A172 (cell line): ENCODE measurements at places on chromosomes 3 and 15.
A peak's percentile ranks its signal among the peaks of the same experiment; 100 is the strongest.

- peak; percentile 32 for DNase-seq
Measured at GRCh38 chr15:40955930-40956540, 2.8 kb downstream of the CHAC1 start.

DNA sequence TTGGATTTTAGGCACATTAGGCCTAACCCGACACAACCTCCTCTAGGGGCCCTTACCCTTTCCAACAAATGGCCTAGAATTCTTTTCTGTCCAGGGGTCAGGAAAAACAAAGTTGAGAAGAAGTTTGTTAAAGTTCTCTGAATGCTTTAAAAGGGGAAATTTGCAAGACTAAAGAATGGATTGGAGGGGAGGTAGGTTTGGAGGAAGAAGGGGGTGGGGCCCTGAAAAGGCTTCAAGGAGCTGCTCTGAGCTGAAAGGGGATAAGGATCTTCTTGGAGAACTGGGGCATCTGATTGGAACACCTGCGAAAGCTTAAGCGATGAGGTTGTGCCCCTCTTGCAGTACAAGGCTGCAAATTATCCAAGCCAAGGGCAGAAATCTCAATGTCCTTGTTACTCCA is 3.9 kb upstream of the SENP2 start:
- DNase-seq, result no peak

DNA sequence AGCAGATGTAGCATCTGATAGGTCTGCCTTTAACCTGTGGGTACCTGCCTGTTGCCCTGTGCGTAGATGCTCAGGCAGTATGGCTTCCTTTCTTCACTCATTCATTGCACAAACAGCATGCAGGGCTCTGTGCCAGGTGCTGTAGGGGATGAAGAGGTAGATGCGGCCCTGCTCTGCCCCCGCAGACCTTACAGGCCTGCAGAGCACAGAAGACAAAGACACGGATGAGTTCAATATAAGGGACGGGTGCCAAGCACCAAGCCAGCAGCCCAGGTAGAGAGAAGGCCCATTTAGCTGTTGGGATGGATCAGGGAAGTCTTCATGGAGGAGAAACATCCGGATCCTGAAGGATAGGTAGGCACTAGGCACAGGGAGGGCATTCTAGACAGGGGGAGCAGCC is 69.4 kb downstream of the AAGAB start:
- DNase-seq, result no peak

DNA sequence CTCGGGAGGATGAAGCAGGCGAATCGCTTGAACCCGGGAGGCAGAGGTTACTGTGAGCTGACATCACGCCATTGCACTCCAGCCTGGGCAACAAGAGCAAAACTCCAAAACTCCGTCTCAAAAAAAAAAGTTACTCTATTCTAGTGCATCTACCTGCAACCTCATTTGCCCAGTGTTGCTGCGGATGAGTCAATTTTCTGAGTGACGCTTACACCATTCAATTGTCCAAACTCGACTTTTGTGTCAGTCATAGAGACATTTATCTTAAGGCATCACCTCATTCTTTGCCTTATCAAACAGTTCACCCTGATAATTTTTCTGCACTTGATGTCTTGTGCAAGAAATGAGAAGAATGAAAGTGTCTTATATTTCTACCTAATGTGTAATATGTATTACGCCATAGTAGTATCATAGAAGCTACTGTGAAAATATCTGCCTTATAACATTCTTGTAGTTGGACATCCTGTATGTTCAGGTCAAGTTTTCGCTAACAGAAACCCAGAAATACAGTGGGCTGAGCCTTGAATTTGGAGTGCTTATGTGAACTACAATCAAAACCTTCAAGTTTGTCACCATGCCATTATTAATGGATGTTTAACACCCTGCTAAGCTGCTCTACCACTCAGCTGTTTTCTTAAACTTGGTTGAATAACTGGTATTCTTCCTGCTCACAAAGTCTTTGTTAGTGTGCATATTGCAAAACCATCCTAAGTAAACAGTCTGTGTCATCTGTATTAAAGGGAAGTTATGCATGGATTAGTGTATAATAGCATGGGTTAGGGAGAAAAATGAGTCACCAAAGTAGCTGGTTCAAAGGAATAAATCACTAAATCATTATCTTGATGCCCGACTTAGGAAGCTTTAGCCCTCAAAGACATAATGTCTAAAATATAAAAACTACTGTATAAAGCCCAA is 531.0 kb upstream of the NR2F2 start:
- peak; percentile 81 for DNase-seq

DNA sequence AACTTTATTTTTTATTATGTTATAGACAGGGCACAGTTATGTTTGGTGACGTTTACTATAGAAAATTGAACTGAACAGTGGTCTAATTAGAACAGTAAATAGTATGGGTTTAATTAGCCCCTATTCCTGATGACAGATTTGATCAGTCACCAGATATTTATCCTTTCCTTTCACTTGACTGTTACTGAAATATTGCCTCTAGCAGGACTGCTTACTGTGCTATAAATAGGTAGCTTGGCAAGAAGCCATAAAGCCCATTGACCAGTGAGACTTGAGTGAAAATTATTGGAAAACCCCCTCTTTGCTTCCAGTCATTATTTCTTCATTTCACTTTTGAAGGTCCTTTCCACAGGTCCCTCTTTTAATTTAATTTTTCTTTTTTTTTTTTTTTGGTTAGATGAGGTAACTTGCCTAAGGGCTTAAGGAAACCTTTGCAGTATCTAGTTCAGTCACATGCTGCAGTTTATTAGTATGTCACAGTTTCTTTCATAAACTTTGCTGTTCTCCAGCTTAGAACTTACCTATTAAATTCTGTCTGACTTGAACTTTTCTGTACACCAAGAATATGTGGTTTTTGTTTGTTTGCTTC is 115.6 kb downstream of the ADAMTSL3 start:
- no peak for DNase-seq

- peak; percentile 64 for DNase-seq
Measured at GRCh38 chr15:88246666-88247446, 9.7 kb downstream of the NTRK3 start.

DNA sequence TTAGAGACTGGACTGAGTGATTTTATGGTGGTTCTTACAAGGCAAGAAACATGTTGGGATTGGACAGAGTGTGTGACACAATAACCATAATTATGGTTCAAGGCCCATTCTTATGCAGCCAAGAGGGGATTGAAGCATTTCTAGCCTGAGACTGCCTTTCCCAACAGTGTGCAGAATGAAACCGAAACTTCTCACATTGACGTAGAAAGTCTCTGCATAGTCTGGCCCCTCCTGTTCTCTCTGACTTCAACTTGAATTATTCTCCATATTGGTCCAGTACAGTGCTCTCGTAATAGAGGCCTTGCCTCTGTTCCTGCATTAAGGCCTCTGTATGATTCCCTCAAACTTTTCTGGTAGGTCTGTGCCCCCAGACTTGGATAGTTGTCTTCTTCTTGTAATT is 138.3 kb downstream of the DIPK2A start:
- DNase-seq, result peak; percentile 8

GRCh38 chr3:40923143-40923542 is 276.2 kb upstream of the CTNNB1 start:
- DNase-seq, result no peak

DNA sequence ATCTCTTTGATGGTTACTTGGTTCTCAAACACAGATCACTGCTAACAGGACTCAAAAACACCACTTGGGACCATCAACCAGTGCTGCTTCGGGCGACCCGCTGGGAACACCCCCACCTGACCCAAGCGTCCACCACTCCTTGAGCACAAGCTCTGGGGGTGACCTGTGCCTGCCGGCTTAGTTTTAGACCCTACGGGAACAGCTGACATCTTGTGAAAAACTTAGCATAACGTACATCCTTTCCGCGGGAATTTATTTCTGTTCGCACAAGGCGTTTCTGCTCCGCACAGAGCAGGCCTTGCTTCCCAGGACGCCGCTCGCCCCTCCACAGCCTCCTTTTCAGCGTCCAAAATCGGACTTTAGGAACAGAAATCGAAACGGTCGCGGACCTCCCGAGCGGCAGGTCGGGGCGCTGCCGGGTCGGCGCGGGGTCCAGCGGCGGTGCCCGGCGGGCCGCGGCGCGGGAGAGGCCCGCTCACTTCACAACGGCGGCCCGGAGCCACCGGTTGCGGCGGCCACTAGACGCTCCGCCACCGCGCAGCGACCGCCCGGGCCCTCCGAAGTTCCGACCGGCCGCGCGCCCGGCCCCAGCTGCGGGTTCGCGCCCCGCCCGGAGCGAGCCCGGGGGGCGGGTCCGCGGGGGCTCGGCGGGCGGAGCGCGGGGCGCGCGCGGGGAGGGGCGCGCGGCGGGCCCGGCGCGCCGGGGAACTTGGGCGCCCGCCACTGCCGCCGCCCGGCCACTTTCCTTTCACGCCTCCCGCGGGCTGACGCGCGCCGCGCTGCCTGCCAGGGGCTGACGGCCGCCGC is 959 bp downstream of the SFMBT1 start:
- DNase-seq, result peak; percentile 29

- peak; percentile 90 for DNase-seq
Measured at GRCh38 chr3:37054370-37054769, 61.1 kb downstream of the MLH1 start.

DNA sequence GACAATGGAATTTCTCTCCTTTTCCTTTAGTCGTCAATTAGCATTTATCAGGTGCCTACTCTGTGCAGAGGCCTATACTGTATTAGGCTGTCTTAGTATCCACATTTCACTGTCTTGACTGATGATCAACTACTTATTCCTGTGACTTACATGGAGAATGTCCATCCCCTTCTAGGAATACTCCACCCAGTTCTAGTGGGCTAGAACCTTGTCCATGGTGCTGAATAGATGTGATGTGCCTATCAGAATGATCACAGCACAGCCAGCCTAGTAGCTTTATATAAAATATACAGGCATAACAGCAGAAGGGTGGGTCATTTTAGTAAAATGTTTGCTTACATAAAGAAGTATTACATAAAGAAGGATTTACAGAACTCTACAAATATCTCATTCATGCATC is 621.4 kb downstream of the PDCD6IP start:
- DNase-seq, result peak; percentile 51
